ENCODE measurements at places on chromosomes 6 and 20.

DNA sequence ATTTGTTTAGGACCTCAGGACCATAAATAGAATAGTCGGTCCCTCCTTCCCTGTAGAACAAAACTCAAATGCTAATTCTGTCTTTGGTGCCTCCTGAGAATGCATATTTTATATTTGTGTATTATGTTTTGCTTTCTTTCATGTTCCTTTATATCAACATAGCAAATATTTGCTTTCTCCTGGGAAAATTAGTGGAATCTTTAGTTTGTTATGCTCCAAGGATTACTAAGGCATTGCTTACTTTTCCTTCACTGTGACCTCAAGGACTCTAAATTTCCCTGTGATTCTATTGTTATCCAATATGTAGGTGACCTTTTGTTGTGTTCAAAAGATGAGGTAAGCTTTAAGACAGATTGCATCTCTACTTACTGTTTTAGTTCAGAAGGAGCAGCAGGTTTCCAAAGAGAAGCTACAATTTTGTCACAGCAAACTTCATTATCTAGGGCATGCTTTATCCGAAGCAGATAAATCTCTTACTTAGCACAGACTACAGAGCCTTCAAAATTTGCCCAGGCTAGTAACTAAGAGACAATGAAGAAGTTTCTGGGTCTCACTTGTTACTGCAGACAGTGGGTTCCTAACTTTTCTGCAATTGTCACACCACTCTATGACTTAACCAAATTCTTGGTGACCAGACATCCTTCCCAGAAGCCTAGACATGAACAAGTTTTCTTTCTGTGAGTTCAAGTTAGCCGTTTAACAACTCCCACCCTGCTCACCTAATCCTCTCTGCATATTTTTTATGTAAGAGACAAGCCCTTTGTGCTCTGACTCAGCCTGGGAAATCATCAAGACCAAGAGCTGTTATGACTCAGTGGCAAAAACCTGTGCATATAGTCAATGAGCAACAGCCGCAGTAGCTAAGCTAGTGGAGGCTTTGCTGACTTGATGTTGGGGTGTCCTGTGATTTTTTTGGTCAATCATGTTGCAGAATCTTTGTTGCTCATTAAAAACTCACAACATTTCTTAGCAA is 378.8 kb downstream of the QKI start:
- no peak for DNase-seq

DNA sequence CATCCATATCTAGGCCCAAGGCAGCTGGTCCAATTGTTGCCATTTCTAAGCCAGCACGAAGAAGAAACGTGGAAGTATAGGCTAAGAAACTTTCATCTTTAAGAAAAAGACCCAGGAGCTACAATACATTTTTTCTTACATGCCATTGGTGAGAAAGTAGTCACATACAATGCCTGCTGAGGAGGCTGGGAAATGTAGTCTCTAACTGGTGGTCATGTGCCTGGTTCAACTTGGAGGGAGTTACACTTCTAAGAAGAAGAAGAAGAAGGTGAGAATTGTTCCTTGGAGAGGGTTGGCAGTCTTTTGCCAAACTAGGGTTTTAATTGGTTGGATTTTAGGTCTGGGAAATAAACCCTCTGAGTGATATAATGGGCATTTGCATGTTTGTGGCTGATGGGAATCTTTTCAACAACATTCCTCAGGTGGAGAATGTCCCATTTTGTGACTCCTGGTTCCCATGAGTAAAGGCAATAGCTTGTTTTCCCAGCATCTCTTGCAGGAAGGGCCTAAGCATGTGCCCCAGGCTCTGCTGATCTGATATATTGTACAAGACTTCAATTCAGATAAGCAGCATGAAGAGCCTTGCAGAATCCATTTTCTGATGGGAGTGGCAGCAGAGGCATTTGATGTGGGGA is 47.0 kb upstream of the PREP start:
- no peak for DNase-seq

DNA sequence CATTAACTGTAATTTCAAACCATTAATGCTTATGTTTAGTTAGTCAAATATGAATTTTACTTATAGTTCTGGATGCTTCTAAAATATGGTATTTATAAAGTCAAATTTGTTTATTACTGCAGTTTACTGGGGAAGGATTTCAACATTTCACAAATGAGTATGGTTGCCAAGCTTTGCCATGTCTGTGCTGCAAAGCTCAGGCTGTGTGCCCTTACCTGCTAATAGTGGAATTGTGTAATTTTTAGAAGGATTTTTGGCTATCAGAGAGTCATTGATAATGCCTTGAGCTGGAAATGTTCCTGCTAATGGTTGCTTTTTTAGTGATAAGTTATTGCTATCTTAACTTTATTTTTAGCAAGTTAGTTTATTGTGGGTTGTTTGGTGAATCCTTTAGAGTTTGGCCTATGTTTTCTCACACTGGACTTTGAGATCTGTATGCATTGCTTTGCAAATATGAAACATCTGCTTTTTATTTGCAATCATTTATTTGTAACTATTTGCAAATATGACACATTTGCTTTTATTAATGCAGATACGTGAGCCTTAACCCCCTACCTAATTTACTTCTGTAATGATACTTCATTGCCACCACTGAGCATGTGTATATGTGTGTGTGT is 105.8 kb downstream of the CD109 start:
- no peak for DNase-seq

DNA sequence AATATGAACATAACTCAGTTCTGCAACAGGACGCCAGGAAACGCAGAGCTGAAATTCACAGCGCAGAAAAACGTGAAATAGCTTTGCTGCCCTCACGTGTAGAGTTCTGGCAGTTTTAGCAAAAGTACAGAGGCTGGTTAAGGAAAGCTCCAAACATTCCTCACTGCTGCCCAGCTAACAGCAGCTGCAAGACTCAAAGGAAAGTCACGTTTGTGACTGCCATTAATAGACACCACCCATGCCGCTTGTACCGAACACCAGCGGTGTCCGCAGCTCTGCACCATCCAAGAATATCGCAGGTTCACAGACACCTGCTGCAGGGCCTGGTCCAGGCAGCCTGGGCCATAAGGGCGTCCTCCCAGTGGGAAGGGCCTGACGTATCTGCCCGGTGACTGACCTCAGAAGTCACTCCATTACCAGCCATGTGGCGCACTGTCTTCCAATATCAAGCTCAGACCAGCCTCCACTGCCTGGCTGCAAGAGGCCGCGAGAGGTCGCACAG is 61.4 kb downstream of the WDR27 start:
- no peak for DNase-seq

DNA sequence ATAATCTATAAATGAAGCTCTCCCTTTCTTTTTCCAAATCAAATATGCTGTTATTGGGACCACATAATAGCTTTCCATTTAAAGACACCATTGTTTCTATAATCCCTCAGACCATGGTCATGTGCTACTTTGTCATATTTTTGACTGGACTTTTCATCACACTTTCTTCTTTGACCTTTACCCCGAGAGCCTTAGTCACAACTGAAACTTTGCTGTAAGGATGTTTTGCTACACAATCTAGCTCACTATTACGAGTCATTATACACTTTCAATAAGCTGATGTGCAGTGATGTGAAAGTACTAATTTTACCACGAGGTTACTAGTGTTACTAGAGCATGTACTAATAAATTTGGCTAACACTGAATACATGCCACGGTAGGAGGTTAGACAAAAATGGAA is 367.2 kb upstream of the RUNX2 start:
- DNase-seq, result no peak

DNA sequence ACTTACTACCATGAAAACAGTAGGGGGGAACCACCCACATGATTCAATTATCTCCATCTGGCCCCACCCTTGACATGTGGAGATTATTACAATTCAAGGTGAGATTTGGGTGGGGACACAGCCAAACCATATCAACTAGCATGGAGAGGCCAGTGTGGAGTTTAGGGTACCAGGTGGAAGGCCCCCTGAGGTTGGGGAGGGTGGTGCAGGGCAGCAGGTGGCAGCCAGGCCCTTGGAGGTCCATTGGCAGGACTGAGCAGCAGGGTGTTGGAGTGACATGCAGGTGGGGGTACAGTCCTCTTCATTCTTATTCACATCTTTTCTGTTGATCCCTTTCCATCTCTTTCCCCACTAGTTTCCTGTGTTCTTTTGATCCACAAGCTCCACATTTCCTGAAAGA is 42.9 kb downstream of the PHACTR3 start:
- no peak for DNase-seq

DNA sequence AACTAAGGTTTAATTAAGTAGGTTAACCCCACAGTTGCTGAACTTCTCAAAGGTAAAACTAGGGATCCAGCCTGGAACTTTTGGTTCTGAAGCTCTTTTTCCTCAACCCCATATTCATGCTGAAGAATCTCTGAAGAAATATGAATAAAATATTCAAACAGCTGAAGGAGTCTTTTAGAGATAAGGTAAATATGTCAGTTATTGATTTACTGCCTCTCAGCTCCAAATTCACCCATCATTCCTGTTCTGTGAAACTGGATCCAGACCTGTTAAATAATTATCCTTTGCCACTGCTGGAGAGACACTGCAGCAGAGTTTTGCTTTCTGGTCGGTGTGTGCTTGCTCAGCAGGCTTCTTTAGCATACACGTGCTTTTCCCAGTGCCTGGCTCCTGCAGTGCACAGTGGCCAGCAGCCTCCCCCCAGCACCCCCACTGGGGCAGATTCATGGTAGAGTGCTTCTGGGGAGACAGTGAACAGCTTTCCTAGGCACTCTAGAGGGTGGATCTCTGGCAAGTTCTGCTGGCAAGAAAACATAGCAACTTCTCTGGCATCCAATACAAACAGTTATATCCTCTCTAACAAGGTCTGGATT is 62.0 kb upstream of the BCLAF1 start:
- DNase-seq, result no peak

DNA sequence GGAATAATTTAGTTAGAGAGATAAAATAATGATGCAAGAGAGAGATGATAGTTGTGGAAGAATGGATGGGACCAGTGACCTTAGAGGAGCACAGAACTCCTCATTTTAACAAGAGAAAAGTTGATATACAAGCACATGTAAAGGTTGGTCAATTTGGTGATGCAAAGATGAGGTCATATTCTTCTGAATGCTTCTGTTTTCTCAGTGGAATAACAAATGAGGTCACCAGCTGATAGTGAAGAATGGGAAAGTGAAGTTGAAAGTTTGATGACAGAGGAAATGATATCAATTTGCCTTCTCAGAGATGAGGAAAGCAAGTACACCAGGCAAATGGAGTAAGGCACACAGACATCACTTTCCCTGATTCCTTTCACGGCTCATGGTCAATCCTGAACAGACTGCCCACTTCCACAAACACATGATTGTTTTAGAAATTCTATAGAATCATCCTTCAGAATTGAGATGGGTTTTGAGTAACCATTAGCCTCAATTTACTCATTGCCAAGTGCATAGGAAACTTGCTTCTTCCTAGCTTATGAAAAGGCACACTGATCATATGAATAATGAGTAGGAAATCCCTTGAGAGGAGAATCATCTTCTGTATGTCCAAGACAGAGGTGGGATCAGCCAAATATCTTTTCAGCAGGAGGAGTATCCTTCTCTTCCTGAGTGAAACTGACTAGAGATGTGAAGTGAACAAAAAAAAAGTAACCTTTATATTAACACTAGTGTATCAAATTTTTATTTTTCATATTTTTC is 82.4 kb upstream of the TCF21 start:
- no peak for DNase-seq

GRCh38 chr6:116562614-116563013 is 8.7 kb upstream of the RWDD1 start:
- DNase-seq, result no peak

- no peak for DNase-seq
These were observed 68.8 kb downstream of the IBTK start for GRCh38 chr6:82178759-82179112.

GRCh38 chr6:113909224-113909856 is 52.2 kb downstream of the MARCKS start:
- no peak for DNase-seq

DNA sequence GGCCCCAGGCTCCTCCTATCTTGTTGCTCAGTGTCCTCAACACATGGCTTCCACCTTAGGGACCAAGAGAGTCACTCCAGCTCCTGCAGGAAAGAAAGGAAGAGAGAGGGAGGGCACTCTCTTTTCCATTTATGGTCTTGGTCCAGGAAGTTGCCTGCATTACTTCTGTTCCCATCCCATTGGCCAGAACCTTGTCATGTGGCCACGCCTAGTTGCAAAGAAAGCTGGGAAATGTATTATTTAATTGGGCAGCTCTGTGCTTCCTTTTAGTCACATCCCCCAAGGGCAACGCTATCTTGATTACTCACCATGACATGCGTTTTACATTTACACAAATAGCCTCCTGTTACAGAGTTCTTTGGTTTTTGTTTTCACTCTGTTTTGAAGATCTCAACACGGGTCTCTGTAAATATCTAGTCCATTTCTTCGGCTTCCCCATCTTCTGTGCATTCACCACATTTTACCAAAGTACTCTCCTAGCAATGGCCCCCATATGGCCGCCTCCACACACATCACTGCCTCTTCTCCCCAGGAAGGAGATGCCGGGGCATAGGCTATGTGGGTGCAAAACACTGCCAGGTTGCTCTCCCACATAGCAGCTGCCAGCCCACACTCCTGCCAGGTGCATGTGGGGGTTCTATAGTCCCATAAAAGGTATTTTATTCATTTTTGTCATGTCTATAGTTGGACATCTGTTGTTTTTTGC is 35.7 kb upstream of the ZMYND8 start:
- no peak for DNase-seq

- peak; percentile 71 for DNase-seq
These were observed 301.5 kb downstream of the CLIC5 start for GRCh38 chr6:45714006-45714730.

- no peak for DNase-seq
These were observed 35.4 kb downstream of the NINL start for GRCh38 chr20:25549843-25550477.

- no peak for DNase-seq
These were observed 250.7 kb downstream of the MAFB start for GRCh38 chr20:40438161-40438830.

GRCh38 chr6:107866606-107867301 is 42.6 kb upstream of the SCML4 start:
- DNase-seq, result no peak

DNA sequence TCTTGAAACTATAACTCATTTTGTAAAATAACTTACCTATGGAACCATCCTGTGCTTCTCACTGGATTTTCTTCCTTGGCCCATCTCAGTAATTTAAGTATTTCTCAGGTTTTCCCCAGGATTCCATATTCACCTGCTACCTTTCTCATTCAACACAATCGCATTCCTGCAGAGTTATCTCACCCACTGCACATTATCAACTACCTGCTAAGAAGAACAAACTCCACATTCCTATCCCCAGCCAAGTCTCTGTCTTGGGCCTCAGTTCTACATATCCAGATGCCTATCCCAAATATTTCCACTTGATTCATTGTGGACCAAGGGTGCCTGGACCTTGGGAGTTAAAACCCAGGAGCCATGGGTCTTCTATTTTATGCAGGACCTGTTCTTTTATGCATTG is 60.2 kb upstream of the KCNQ5 start:
- no peak for DNase-seq

GRCh38 chr6:158660333-158660754 is 10.5 kb downstream of the SYTL3 start:
- peak; percentile 45 for DNase-seq

All from stimulated activated CD8-positive, alpha-beta memory T cell treated with anti-CD3 and anti-CD28 coated beads, Interleukin-4, amount 100 ng/mL, for 48 hours (primary cell).